D721Med (cell line): ENCODE measurements at places on chromosomes 7 and 10.

DNA sequence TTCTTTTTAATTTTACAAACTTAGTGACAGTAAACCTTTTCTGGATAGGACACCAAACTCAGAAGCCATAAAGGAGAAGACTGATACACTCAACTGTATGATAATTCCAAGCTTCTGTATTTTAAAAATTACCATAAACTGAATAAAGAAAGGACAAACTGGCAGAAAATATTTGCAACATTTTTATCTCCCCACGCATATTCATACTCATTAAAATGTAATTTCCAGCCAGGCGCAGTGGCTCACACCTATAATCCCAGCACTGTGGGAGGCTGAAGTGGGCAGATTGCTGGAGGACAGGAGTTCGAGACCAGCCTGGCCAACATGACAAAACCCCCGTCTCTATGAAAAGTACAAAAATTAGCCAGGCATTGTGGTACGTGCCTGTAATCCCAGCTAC lies 67.7 kb downstream of the HIBADH start:
- no peak for DNase-seq

DNA sequence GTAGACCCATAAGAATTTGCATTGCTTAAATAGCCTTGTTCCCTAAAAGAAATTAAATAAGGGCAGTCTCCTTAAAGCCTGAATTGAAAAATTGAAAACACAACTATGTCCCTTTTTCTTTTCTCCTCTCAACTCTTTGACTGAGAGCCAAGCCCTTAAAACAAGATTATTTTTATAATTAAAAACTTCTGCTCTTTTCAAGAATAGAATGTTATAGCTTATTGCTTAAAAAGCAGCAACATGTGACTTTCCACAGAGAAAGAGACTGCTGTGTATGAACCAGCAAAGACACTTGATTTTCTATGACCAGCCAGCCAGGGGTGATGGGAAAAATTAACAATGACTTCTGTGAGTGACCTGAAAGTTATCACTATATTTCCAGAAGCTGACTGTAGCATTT lies 295.2 kb upstream of the CELF2 start:
- no peak for DNase-seq

GRCh38 chr10:64648915-64649314 lies 1127.7 kb downstream of the REEP3 start:
- no peak for DNase-seq

GRCh38 chr10:23120001-23120934 lies 24.9 kb downstream of the MSRB2 start:
- DNase-seq: no peak

- DNase-seq: no peak
These were observed 538.9 kb downstream of the INHBA start for GRCh38 chr7:41163991-41164390.
